NCI-H187 treated with DMSO at 0.1 percent for 48 hours (cell line): ENCODE measurements at places on chromosomes 7 and 10.

- no peak for DNase-seq
Observed at GRCh38 chr10:84698989-84699388, 370.6 kb downstream of the CCSER2 start.

DNA sequence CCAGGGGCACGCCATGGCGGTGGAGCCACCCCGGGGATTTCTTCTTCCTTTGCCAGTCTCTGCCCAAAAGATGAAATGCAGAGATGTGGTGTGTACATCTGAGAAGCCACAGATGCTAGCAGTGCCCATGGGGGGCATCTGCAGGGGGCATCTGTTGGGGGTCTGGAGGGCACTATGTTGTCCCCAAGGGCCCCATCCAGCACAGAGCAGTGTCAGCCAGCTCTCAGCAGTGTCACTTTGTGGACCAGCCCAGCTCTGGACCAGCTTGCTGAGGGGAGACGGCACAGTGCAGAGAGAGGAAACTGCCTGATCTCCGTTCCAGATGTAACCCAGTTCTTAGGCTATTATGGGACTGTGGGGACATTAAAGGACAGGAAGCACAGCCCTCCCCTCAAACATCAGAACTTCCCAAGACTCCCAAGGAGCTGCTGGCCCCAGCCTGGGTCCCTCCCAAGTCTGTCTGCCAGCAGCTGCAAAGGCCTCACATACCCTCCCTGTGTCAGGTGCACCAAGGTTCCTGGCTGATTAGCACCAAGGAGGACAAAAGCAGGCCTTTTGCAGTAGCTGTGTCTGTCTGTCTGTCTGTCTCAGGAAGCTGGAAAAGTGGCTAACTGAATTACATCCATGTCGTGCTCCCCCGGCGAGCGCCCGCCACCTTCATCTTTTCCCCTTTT, 536.5 kb downstream of the PTPRN2 start:
- DNase-seq, result no peak

DNA sequence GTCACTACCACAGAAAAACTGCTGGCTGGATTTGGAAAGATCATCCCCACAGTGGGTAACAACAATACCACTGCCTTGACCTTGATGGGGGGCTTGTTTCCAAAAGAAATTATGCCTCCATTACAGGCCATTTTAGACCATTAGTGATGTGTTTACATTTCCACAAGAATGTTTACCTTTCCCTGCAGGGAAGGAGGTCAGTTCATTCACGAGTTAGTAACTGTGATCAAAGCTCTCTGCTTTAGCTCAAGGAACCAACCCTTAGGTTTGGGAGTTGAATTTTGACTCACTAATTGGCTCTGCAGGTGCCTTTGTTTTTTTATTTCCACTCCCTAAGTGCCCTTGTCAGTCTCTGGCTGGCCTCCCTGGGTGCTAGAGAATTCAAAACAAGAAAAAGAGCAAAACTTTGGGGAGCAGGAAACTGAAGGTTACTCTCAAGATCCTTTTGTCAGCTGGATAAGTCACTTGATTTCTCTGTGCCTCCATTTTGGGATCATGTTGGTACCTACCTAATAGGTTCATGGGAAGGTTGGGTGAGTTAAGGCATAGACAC, 41.1 kb upstream of the NUPR2 start:
- DNase-seq, result no peak

GRCh38 chr10:29916669-29917068, 142.7 kb downstream of the JCAD start:
- no peak for DNase-seq

GRCh38 chr10:70233109-70233938, at the start of gene PPA1:
TSS of gene PPA1 (minus strand) at chr10:70233429. CDS start at chr10:70233327, 102 bp downstream.
- peak; percentile 56 for DNase-seq

GRCh38 chr10:7697426-7697825, 5.7 kb upstream of the ITIH2 start:
- DNase-seq, result no peak

- DNase-seq, result no peak
Observed at GRCh38 chr10:61313460-61313859, 139.7 kb downstream of the TMEM26 start.

GRCh38 chr7:71278257-71278656, 146.3 kb downstream of the GALNT17 start:
- no peak for DNase-seq

DNA sequence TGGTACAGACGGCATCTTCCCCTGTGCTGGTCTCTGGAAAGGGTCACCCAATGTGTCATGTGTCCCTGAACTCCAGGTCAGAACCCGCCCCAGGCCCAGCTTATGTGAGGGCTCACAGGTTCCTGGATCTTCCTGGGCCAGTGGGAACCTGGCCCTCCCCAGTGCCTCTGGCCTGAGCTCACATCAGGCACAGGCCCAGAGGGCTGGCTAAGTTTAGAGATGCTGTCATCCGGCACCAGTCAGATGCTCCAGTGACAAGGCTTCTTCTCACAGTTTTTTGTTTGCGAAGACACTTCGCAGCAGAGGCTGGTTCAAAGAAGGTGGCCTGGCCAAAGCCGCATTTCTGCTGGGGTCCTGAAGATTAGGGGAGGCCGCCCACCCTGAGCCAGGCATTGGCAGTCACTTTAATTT, 11.8 kb downstream of the CAMK2B start:
- DNase-seq, result no peak

- DNase-seq, result no peak
Observed at GRCh38 chr10:42177077-42177792, 461.1 kb downstream of the ZNF33B start.

GRCh38 chr7:127946111-127946510, 85.1 kb downstream of the LRRC4 start:
- no peak for DNase-seq

GRCh38 chr10:75272094-75272493, 36.3 kb upstream of the COMTD1 start:
- no peak for DNase-seq

DNA sequence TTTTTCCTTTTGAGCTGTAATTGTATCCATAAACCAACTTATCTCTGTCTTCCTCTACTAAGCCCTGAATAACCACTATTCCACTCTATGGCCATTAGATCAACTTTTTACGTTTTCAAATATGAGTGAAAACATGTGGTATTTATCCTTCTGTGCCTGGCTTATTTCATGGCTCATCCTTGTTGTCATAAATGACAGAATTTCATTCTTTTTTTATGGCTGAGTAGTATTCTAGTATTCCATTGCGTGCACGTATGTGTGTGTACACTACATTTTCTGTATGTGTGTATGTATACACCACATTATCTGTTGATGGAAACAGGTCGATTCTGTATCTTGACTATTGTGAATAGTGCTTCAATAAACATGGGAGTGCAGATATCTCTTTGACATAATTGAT, 11.1 kb downstream of the CDK1 start:
- no peak for DNase-seq

GRCh38 chr10:74977072-74977471, 134.4 kb upstream of the SAMD8 start:
- no peak for DNase-seq

DNA sequence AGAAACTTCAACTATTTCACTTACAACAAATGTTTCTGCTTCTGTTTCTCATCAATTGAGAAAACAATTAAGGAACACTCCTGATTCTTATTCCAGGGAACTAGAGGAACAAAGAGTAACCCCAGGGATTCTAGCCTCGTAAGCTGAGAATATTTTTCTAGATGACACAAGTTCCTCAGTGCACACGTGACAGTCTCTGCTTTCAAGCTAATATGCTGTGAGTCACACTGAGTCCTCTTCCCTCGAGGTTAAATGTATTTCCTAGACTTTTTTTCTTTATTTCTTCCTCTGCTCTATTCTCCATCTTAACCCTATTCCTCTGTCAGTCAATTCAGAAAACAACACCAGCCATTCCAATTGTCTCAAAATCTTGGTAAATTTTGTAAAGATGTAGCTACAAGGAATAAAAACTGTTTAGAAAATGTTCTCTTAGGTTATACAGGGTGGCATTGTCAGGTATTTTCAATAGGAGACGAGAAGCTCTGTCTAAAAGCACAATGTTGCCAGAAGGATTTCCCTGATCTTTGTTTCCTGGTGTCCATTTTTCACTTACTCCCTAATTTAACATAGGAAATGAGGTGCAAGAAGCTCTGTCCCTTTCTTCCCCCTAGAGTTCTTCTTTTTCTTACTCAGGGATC, 5.8 kb upstream of the C1GALT1 start:
- DNase-seq, result no peak

DNA sequence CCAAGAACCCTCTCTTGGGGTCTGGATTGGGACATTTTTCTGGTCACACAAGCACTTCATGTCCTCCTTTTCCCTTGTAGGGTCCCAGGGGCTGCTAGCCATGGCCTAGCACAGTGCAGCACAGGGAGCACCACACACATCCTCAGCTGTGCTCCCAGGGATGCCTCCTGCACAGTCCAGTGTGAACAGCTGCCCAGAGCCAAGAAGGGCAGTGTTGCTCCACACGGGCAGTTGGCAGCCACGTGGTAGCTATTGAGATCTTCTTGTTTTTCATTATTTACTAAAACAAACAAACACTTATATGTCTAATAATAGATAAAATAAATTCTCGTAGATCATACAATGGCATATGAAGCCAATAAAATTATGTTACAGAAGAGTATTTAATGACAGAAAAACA, 13.9 kb upstream of the LANCL2 start:
- no peak for DNase-seq

GRCh38 chr7:98913026-98913425, 34.7 kb downstream of the TRRAP start:
- DNase-seq, result no peak

DNA sequence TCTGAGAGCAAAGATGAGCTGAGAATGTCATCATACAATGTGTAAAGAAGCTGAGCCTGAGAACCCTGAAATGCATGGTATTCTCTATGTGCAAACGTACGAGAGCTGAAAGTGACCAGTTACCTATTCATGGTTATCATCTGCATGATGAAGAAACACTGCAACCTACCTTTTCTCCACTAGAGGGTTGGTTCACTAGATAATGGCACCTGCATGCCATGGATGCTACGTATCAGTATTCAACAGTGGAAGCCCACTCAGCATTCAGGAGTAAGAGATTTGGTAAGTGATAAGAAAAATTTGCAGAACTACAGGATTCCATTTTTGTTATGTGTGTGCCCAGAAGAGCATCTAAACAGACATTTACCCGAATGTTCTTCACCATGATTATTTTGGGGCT, 145.4 kb downstream of the PTPRN2 start:
- no peak for DNase-seq

GRCh38 chr10:6062101-6062771, at the start of gene IL2RA:
TSS of gene IL2RA (minus strand) at chr10:6062367. CDS start at chr10:6062151, 216 bp downstream.
- DNase-seq, result no peak

- DNase-seq, result no peak
Observed at GRCh38 chr7:4017081-4017480, 665.0 kb upstream of the FOXK1 start.
